ENCODE measurements at places on chromosomes 1 and 21.

GRCh38 chr1:83102630-83103071 is 896.3 kb downstream of the TTLL7 start:
- no peak for DNase-seq

DNA sequence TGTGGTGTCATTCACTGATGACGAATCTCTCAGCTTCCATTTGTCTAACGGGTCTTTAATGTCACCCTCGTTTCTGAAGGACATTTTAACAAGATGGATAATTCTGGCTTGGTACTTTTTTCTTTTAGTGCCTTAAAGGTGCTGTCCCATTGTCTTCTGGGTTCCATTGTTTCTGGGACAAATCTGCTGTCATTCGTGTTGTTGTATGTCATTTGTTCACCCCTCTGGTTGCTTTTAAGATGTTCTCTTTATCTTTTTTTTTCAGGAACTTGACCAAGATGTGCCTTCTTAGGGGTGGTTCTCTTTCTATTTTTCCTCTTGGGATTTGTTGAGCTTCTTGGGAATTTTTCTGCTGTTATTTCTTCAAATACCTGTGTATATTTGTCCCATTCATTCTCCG is 14.0 kb upstream of the MMEL1 start:
- DNase-seq, result no peak

- no peak for DNase-seq
Measured at GRCh38 chr1:54545916-54546635, 2.0 kb upstream of the ACOT11 start.

DNA sequence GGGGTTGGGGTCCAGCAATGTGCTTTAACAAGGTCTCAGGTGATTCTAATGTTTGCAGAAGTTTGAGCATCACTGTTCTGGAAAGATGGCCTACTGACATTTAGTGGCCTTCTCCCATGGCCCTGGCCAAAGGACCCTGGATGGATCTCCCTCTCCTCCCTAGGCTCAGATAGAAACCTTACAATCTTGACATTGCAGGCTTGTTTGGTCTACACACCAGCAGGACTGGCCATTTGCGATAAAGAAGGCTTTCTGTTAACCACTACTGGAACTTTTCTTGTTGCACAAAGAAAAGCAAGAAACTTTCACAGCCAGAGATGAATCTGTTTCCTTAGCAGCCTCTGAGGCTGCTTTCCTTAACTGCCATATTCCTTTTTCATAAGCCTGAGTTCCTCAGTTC is 6.2 kb downstream of the DNALI1 start:
- no peak for DNase-seq

GRCh38 chr1:86423873-86424272 is at the start of gene CLCA2:
TSS of gene CLCA2 (plus strand) at chr1:86424171. CDS start at chr1:86424248, 77 bp downstream.
- DNase-seq, result no peak

DNA sequence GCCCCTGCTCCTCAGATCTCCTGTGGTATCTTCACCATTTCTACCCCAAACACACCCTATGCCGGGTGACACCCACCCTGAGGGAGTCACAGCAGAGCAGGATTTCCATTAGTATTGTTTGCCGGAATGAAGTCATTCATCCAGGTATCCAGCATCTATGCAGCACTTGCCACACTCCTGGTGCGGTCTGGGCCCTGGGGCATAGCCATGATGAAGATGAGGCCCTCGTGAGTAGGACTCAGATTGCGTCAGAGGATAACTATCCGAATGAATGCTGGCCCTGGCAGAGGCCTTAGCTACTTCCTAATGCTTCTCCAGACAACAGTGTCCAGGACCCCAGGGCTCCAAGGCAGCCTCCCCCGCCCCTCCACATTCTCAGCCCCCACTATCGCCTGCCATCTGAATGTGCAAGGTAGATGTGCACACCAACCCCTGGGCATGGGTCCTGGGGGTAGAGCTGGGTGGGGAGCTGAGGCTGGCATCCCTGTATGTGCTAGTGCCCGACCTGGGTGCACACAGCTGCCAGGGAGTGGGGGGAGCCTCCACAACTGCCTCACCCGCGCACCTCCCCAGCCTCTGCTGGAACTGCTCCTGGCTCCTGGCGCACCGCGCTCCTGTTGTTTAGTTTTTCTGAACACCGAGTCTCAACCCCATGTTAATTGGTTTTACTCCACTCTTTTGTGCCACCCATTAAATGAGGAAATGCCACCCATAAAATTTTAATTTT is 25.5 kb upstream of the ZC3H12A start:
- no peak for DNase-seq

- DNase-seq, result no peak
Measured at GRCh38 chr1:157471531-157471930, 80.8 kb downstream of the FCRL5 start.

DNA sequence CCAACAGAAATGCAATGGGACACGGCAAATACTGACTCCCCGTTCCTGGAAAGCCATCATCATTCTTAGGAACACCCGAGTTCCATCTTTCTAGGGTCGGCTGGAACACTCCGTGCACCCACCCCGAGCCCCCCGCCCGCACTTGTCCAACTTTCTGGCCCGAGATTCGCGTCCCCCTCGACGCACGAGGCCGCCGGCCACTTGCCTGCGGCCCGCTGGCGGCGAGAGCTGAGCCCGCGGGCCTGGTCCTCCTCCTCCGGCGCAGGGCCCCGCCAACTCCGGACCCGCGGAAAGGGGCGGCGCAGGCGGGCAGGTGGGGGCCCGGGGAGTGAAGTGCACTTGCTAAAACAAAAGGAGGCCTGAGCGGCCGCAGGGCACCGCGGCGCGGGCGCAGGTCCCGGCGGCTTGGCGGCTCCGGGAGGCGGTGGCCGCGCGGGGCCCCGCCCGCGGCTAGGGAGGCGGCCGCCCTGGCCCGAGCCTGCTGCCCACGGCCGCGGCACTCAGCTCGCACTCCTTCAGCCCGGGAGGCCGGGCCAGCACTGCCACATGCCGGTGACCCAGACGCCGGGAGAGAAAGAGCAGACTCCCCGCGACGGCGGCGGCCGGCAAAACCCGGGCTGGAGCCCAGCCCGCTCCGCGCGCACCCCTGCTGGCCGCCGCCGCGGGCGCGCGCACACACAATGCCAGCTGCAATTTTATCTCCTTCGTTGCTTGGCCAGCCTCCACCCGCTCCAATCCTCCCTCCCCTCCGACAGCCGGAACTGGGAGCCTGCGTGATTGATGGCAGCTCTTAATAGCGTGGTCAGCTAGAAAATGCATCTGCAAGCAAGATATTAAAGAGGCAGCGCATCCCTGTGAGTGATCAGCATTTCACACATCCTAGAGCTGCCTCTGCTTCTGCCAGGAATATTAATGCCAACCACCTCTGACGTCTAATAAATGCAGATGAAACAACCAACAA is 114.3 kb downstream of the RERE start:
- DNase-seq, result peak; percentile 91

- no peak for DNase-seq
Measured at GRCh38 chr1:173573596-173573995, 29.3 kb downstream of the SLC9C2 start.

DNA sequence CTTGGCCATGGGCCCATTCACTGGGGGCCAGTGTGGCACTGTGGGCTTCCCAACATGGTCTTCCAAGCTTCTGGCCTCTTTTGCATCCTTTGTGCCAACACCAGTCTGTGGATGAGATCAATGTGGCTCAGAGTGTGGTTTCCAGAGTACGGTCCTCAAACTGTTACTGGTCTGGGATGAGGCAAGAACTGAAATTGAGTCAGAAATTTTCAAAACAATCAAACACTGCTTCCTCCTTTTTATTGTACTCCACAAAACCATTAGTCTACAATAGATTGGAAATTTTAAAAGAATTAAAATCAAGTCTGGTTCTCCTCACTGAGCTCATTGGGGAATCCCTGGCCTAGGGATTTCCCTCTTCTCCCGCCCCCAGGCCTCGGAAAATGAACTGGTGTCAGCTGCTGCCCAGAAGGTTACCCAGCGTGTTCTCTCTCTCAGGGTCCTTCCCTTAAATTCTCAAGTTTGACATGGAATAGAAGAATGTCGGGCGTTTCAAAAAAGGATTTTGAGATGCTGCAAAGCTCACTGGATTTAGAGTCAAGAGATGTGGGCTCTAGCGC is 222.0 kb downstream of the SDCCAG8 start:
- DNase-seq, result no peak

- DNase-seq, result no peak
Measured at GRCh38 chr1:118866330-118866729, 121.8 kb downstream of the TBX15 start.

- DNase-seq, result no peak
Measured at GRCh38 chr1:203278885-203279406, 26.4 kb upstream of the BTG2 start.

DNA sequence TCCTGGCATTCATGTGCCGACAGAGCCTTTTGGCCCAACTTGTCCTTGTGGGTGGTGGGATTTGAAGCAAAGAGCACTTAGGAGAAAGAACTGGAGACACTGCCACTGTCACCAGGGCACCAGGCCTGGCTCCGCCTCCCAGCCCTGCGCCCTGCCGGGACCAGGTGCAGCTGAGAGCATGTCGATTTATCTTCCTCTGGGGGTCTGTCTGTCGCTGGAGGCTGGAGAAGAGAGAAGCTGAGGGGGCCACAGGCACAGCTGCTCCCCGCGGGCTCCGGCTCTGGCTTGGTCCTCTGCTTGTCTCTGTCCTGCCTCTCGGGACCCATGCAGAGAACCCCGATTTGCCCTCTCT is 28.2 kb downstream of the PCNT start:
- no peak for DNase-seq

- no peak for DNase-seq
Measured at GRCh38 chr1:63322944-63323864, 837 bp downstream of the FOXD3 start.

DNA sequence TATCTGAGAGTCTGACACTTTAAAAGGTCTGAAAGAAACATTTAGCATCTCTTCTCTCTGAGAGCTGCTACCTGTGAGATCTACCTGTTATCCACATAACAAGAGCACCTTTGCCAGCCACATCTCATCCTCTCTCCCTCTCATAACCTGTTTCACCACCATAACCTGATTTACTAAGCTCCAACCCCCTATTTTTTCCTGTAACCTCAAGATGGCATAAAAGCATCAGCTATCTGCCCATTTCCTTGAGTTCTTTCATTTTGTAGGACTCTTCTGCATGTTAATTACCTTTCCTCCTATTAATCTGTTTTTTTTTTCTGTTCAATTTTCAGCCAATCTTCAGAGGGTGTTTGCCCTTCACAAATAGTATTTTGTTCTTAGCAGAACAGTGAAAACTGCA is 136.5 kb upstream of the KCNK1 start:
- no peak for DNase-seq

DNA sequence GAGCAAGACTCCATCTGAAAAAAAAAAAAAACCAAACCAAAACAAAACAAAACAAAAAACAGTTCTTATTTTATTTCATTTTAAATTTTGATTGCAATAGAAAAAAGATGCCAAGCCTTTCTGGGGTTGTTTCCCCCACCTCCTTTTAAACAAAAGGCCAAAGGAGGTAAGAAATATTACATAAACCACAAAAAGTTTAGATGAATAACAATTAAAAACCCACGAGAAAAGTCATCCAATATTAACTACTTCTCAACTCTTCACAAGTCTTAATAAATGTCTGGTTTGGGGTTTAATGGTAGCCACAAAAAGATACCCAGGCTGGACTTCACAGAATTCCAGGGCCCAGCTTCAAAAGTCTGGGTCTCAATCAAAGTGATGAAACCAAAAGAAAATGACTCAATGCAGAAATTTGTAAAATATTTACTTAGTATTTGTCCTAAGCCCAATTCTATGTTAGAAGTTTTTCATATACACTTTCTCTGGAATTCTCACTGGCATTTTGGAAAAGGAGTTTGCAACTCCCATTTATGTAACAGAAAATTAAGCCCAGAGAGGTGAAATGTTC is 47.0 kb upstream of the SDC3 start:
- DNase-seq, result no peak

DNA sequence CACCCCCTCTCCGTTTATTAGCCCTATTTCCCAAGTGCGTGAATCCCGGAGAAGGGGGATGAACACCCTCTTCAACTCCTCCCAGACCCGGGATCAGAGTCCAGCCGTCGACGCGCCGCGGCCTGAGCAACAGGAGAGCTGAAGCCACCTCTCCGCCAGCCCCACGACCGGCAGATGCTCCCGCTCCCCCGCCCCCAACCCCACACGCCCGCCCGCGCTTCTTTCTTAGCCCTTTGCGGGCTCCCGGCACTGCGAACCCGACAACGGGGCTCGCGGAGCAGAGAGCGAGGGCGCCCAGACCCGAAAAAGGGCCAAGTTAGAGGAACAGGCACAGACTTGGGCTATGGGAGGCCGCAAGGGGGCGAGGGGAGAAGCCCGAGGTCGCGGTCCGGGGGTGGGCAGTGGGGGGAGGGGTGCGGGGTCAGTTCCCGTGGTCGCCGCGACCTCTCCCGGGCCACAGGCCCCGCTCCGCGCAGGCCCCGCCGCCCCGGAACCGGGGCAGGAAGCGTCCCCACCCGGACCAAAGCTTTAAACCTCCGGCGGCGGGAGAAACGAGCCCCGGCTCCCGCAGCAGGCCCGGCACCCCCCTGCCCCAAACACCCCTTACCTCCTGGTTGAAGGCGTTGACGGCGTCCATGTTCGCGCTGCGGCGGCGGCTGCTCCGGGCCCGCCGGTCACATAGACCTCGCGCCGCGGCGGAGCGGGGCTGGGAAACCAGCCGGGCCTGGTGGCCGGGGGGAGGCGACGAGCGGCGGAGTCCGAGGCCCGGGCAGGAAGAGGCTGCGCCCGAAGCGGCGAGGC is 662 bp downstream of the SCAF4 start:
- peak; percentile 38 for DNase-seq

DNA sequence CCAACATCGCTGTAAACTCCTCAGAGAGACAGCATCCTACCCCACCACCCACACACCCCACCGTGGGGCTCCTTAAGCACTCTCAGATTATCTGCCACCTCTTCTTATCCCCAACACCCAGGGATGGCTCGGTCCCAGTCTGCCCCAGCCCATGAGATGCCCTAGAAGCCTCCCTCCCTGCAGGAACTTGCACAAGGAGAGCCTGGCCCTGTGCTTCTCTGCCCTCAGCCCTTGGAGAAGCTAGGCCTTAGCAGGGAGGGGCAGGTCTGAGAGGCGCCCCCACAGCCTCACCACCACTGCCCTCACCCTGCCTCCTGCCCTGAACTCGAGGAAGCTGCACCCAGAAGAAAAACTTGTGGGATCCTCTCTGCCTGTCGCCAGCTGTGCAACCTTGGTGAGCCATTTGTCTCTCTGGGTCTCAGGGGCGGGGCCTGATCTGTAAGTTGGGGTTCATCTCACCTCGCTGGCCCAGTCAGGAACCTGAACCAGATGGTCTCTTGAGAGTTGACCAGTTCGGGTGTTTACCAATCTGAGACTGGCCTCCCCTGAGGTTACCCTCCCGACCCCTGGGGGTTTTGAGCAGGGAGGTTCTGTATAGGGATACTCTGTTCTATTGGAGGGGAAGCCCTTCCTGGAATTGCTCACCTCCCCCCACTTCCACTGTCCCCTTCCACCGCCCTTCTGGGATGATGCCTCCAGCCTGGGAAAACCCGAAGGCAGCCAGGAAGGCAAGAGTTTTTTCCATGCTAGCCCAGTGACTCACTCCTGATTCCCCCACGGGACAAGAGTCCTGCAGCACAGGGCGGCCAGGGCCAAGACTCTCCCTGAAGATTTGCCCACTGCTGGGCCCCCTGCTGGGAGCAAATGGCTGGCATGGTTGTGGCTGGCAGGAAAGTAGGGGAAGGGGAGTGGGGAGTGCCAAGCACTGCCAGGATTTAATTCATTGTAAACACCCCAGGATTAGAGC is at the start of gene S100A3:
Gene S100A3, minus strand, starts transcription at position 537 of the 967 bp plus-strand sequence. CDS start 773 bp downstream, outside the sequence.
- peak; percentile 82 for DNase-seq

- no peak for DNase-seq
Measured at GRCh38 chr1:200774311-200774710, 35.6 kb downstream of the CAMSAP2 start.

- DNase-seq, result no peak
Measured at GRCh38 chr1:111695801-111696200, 43.4 kb downstream of the INKA2 start.

GRCh38 chr1:163661391-163661790 is 339.6 kb downstream of the NUF2 start:
- DNase-seq, result no peak

GRCh38 chr1:77430966-77431690 is 149.3 kb downstream of the AK5 start:
- DNase-seq, result no peak
